ENCODE measurements at places on chromosomes 3 and 15.
A peak's percentile ranks its signal among the peaks of the same experiment; 100 is the strongest.

DNA sequence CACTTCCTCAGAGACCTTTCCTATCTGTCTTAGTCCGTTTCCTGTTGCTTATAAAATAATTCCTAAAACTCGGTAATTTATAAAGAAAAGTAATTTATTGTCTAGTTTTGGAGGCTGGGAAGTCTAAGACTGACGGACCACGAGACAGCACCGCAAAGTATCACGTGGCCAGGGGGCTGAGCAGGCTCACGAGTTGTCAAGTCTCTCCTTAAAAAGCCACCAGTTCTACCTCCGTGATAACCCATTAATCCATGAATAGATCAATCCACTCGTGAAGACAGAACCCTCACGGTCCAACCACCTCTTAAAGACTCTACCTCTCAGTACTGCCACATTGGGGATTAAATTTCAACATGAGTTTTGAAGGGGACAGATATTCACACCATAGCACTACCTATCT is 821 bp downstream of the LINS1 start:
- DNase-seq: no peak

DNA sequence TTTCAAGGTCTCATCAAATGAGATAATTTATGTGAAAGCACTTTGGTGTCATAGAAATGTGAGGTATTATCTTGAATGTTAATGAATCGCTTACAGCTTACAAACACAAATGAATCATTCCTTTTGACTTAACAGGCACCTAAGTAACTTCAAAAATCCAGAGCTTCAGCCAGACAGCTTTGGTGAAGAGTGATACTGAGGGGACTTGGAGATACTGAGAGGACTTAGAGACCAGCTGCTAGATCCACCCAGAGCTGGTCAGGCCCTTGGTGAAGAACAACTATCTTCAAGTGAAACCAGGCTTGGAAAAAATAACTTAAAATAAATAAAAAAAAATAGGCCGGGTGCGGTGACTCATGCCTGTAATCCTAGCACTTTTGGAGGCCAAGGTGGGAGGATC is 16.2 kb upstream of the ZFYVE19 start:
- no peak for DNase-seq

GRCh38 chr3:162984746-162985145 is 1488.1 kb downstream of the OTOL1 start:
- DNase-seq: no peak

DNA sequence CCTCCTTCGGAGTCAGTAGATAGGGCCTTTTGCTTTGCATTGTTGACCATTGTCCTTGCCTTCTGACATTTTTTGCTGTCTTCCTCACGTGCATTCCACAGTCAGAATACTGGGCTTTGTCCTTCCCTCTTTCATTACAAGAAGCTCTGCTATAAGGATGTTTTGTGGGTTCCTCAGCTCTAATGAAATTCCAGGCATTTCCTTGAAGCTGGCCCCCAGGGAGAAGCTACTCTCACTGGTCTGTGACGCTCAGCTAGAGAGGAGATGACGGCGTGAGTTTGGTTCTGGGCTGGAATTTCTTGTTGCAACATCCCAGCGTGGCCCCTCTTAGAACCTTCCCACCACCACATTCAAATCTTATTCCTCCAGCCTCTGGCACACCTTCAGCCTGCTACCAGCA is 210.2 kb downstream of the TJP1 start:
- peak; percentile 94 for DNase-seq
